ENCODE measurements at places on chromosomes 12 and 14. TPM values are rescaled to one million over a fixed set of nuclear protein-coding genes. Genes with fewer than 3 reads are reported as not detected.

Gene E2F7
- not detected for polyA plus RNA-seq

Gene KLHL33
- not detected for polyA plus RNA-seq

Gene SYNE3
- polyA plus RNA-seq, result 4.3 TPM

Gene AKAP3
- 1.1 TPM for polyA plus RNA-seq

Gene CAPZA3
- not detected for polyA plus RNA-seq

Gene TEX22
- not detected for polyA plus RNA-seq

Gene TPPP2
- polyA plus RNA-seq, result not detected

Gene INF2
- 11.6 TPM for polyA plus RNA-seq

Gene CD4
- polyA plus RNA-seq, result 251 TPM

Gene SLCO1B1
- polyA plus RNA-seq, result not detected

Gene RNASE7
- not detected for polyA plus RNA-seq

Gene TAS2R13
- polyA plus RNA-seq, result not detected

Gene FOXA1
- polyA plus RNA-seq, result not detected

DNA sequence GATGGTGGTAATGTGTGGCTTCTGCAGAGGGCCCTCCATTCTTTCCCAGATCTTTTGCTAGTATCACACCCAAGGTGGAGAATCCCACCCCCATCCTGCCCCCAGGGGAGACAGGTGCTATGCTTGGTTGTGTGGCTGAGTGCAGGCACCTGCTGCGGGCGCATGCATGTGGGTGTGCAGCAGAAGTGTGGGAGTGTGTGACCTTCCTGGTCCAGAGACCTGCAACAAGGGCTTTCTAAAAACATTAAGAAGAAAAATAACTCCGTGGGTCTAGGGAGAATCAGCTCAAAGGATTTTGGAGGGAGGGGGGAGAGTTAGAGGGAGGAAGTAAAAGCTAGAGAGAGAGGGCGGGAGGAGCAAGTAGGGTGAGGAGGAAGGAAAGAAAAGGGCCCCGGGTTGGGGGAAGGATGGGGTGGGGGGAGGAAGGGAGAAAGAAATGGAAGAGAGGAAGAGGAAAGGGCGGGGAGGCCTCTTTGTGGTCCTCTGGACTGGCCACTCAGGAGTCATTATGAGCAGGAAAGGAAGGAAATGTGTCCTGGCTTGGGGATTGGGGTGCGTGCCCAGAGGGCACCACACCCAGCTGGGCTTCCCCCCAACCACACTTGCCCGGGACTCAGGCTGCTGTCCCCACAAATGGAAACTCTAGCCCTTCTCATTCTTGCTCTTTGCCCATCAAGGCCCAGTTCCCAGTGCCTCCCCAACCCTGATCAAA is 3.1 kb upstream of the FIGNL2 start:
- no peak for DNase-seq

GRCh38 chr14:32657081-32657480 is 281.6 kb upstream of the NPAS3 start:
- no peak for DNase-seq

DNA sequence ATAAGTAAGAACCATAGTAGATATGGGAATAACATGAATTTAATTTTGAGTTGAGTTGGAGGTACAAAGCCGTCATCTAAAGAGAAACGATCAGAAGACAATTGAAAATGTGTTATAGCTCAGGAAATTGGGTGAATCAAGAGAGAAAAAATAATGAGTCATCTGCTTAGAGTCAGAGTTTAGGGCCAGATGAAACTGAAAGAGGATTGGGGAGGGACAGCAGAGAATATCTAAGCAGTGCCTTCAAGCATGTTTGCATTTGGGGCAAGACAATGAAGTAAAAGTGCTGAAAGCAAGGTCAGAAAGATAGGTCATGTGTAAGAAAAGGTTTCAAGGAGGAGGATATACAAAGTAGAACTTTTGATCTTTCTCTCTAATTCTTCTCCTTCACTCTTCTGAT is 49.4 kb downstream of the SLC15A5 start:
- DNase-seq, result no peak

- no peak for DNase-seq
Observed at GRCh38 chr12:69843608-69844007, 18.6 kb downstream of the MYRFL start.

DNA sequence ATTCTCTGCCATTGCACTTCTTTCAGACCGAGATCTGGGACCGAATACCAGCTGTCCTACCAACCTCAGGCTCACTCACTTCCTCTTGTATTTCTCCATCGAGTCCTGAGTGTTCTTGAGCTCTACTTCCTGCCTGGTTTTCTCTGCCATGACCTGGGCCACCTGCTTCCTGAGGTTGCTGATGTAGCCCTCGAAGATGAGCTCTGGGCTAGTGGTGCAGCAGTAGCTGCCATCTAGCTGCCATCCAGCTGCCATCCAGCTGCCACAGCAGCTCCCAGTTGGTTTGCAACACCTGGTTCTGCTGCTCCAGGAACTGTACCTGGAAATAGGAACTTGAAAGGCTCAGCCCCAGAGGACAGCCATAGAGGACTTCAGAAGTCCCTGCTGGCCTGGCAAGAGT is 15.0 kb upstream of the KRT73 start:
- DNase-seq, result peak; percentile 40

DNA sequence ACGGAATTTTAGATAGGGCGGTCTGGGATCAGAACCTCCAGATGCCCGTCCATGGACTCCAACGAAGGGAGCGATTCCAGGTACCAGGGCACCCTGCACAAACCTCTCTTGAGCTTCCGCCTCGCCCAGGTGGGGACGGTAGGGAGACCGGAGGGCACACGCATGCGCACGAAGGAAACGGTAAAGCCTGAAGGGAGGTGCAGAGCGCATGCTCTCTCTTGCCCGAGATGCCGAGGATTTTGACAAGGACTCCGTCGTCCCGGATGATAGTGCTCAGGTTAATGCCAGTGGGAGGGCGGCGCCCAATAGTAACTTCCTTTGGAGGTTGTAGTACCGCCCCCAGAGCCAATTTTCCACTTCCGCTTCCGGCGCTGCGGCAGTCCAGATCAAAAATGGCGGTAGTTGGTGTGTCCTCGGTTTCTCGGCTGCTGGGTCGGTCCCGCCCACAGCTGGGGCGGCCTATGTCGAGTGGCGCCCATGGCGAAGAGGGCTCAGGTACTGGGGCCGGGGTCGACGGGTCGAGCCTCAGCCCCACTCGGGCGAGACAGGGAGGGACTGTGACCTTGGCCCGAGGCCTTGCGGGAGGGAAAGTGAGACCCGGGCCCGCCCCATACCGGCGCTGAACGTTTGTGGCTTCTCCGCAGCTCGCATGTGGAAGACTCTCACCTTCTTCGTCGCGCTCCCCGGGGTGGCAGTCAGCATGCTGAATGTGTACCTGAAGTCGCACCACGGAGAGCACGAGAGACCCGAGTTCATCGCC is at the start of gene COX6A1:
TSS of gene COX6A1 (plus strand) at position 379 of the 760 bp plus-strand sequence. CDS start at position 393, 14 bp downstream.
- peak; percentile 94 for DNase-seq

GRCh38 chr14:105532735-105533141 is 6.4 kb downstream of the TMEM121 start:
- no peak for DNase-seq

DNA sequence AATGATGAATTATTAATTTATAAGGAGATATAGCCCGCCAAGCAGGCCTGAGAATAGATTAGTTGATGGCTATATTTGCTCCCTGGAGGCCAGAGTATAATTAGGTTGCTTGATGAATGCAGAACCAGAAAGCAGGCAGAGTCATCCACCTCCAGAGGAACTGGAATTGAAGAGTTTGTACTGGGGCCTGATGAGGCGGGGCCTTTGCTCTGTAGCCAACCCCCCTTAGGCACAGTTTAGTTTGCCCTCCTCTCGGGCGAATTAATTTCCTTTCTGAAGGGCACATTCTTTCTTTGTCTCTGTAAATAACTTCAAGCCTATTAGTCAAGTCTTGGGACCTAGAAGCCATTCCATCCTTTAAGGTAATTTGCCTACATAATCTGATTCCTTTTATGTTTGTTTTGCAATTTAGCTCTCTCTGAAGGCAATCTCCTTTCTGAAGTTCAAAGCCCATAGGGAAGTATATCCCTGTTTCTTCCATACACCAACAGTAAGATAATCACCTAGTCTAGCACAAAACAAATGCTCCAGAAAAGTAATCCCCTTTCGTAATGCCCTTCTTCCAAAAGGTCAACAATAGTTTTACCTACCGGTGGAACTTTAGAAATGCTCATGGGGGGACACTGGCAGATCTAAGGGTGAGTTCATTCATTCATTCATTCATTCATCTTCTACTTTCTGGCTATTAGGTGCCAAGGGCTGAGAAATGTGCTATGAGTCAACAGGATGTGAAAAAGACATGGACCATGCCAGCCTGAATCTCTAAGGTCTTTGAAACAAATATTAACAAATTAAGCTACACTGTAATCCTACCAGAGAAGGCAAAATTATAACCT is 84.8 kb upstream of the NUDT4 start:
- DNase-seq, result no peak

GRCh38 chr12:120998435-120998834 is 17.9 kb downstream of the C12orf43 start:
- no peak for DNase-seq

GRCh38 chr14:29937116-29937515 is 9.5 kb upstream of the PRKD1 start:
- DNase-seq, result no peak

GRCh38 chr14:50823762-50824636 is 7.0 kb downstream of the NIN start:
- DNase-seq, result peak; percentile 22

- no peak for DNase-seq
Observed at GRCh38 chr14:50594577-50595316, 34.8 kb downstream of the ATL1 start.

DNA sequence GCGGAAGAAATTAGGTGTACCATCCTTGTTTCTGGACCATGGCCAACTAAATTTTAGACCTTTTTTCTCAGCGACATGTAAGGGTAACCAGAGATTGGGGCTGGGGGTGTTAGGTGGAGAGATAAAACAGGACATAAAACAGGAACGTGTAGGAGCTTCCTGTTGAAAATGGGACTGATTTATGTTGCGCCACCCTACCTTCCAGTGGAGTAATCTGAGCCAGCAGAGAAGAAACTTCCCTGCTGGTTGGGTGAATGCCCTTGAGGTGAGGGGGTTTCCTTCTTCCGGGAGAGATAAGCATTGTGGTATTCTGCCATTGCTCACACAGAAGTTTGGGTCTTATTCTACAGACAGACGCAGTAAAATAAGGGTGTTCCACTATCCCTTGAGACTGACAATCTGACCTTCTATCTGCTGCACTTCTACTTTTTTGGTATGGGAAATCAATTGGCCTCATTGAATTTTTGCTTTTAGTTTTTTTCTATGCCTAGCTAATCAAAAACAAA is 417.6 kb downstream of the PCNX1 start:
- DNase-seq, result peak; percentile 56

DNA sequence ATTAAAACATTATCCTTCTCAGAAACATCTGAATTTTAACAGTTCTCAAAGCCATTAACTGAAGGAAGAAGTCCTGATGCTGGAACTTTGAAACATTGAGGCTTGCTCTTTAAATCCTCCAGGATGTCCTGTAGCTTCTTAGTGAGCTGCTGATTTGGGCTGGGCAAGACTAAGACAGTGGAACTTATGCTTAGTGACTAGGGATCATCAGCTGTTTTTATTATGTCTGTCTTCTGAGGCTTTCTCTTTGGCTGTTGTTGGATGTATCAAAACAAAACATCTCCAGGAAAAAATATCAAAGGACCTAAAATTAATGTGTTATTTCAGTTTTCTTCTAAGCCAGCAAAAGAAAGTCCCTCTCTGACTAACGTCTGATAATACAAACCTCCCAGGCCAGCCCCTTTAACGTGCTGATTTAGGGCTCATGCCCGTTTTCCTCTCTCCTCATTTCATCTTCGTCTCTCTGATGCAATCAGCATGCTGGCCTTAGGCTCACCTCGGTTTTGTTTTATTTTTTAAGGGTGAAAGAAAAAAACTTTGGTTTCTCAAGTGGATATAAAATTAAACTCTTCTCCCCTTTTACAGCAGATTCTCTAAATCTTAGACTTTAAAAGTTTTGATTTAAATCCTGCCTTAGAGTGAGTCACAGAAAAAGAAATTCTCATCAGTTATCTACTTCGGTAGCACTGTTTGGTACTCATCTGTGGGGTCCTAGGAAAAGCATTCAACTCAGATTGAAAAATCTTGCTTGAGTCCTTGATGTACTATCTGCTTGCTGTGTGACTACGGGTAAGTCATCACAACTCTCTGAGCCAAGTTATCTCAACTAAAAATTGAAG is 106.2 kb upstream of the CCDC91 start:
- no peak for DNase-seq

GRCh38 chr12:52284562-52285171 is 6.7 kb downstream of the KRT81 start:
- no peak for DNase-seq

- DNase-seq, result no peak
Observed at GRCh38 chr12:52876372-52876771, 27.6 kb upstream of the KRT78 start.

DNA sequence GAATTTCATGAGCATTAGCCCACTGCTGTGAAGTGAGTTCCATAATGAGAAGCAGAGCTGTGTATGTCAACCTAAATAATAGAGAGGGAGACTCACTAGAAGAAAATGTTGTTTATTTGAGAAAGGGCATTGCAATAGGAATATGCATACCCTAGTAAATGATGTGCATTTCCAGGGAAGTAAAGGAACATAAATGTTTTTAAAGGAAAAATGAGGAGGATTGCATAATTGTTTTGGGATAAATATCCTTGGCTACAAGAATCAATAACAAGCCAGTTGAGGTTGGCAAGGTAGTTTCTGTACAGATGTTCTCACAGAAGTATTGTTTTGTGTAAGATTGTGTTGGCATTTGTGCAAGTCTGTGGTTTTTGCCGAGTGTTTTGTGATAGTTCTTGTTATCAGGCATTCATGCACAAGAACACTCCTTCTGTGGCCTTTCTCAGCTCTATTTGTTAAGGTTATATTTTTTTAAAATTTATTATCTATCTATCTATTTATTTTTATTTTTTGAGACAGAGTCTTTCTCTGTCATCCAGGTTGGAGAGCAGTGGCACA is 47.1 kb downstream of the EMP1 start:
- no peak for DNase-seq

GRCh38 chr12:109983432-109984142 is 12.6 kb downstream of the GIT2 start:
- no peak for DNase-seq

- DNase-seq, result no peak
Observed at GRCh38 chr14:59276235-59276634, 87.8 kb downstream of the DAAM1 start.

DNA sequence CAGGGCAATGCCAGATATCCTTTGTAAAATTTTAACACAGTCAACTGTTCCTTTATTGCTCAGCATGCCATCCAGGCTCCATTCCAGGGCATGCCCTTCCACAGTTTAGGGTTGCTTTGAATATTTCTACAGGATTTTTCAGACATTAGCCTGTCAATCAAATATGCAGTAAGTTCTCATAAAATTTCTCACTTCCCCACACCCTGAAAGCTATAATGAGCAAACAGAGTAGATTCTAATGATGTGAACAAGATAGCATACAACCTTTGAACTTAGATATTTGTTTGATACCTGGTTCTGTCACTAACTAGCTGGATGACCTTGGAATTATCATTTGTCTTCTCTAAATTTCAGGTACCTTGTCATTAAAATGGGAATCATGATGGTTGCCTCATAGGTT is 251.2 kb downstream of the SYT1 start:
- DNase-seq, result no peak

DNA sequence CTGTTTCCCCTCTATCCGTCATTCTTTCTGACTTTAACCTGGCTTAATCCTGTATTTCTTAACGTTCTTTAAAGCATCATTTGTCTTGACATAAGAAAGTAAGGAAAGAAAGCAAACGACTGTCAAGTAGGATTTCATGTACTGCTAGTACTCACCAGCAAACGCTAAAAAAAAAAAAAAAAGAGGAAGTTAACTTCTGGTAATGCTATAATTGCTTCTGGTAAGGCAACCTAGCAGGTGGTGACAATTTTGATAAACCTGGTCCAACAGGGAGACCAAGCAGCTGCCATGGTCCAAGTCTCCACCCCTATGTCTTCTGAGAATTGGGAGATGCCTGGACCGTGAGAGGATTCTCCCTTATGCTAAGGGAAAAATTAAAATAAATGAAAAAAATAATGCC is 306.6 kb downstream of the DAD1 start:
- no peak for DNase-seq

Data from CD4-positive, alpha-beta memory T cell (primary cell).